ENCODE measurements at places on chromosomes 12 and 14. TPM values are rescaled to one million over a fixed set of nuclear protein-coding genes. Genes with fewer than 3 reads are reported as not detected.

PRICKLE1 gene
- 26.1 TPM for total RNA-seq

PLEKHH1 gene
- total RNA-seq, result 33.3 TPM

TGM1 gene
- total RNA-seq, result 2.2 TPM

KRT6B gene
- total RNA-seq, result not detected

CABP1 gene
- total RNA-seq, result 8.5 TPM

All from H1 (cell line).